Gastroesophageal sphincter (tissue), 4 donors: ENCODE measurements at places on chromosomes 3 and 15. TPM values are rescaled to one million over a fixed set of nuclear protein-coding genes. Genes with fewer than 3 reads are reported as not detected.

Gene CTXND1
- 0.85 TPM for total RNA-seq

DNA sequence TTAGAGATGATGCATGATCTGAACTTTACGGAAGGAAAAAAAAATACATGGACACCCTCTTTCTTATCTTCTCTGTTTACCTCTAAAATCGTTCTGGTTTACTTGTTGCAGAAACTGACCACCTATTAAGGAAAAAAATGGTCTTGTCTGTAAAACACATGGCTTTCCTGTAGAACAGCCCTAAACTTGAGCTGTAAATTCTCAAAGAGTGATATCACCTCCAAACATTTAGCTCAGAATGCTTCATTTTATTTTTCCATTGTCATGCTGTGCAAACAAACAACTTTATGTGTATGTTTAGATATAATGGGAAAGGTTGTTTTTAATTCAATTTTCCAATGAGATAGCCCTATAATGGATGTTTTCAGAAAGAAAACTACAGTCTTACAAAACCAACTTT, 237.4 kb upstream of the NR2F2 start:
- H3K4me1 ChIP-seq, result peaks cover 15% of the 10 kb centered on the region
- no peaks in the 10 kb centered on the region for H3K36me3 ChIP-seq
- no peak overlapping the region for H3K27ac ChIP-seq
- H3K27me3 ChIP-seq, result no peaks in the 10 kb centered on the region
- no peak overlapping the region for H3K4me3 ChIP-seq

DNA sequence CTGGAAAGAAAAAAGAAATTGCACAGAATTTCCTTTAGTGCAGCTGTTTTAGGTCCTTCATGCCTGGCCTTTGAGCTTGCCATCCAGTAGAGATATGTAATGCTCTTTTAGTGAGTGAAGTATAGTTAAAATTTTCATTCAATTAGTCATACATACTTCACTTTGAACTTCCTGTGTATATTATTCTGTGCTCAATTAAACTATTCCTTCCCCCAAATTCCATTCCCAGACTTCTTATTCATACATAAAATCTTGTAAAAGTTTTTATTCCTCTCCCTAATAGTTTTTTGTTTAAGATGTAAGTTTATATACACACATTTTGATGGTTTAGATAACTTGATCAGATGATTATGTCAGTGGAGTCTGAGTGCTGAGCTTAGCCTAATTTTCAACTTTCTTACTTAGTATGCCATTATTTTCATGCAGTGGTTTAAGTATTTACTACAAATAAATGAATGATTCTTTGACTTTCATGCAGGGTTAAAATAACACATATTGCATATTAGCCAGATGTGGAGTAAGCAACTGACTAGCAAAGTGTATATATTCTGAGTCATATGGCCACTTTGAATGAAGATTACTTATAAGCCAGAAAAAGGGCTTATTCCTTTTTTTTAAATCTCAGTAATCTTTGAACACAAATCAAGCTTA, 42.5 kb upstream of the ABHD10 start:
- no peak for ATAC-seq
- H3K27me3 ChIP-seq, result no peaks in the 10 kb centered on the region
- H3K27ac ChIP-seq, result no peak overlapping the region

- H3K36me3 ChIP-seq, result no peaks in the 10 kb centered on the region
- no peaks in the 10 kb centered on the region for H3K4me1 ChIP-seq
- ATAC-seq, result no peak
- no peaks in the 10 kb centered on the region for H3K27me3 ChIP-seq
Observed at GRCh38 chr15:36334059-36334458, 245.4 kb upstream of the CDIN1 start.

DNA sequence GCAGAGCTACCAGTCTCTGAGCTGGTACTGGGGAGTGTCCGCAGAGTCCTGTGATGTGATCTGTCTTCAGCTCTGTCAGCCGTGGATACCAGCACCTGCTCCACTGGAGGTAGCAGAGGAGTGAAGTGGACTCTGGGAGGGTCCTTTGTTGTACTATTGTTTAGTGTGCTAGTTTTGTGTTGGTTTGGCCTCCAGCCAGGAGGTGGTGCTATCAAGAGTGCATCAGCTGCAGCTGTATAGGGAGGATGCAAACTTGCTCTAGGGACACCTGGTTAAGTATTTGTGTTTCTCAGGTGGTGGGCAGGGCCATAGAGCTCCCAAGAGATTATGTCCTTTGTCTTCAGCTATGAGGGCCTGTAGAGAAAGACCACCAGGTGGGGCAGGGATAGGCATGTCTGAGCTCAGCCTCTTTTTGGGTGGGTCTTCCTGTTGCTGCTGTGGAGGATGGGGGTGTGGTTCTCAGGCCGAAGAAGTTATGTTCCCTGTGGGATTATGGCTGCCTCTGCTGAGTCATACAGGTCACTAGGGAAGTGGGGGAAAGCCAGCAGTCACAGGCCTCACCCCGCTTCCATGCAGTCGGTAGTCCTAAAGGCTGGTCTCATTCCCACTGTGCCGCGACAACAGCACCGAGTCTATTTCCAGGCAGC, 443.2 kb upstream of the TBL1XR1 start:
- H3K4me1 ChIP-seq, result peaks cover 8% of the 10 kb centered on the region
- H3K4me3 ChIP-seq, result no peak overlapping the region
- H3K36me3 ChIP-seq, result no peaks in the 10 kb centered on the region
- ATAC-seq, result no peak
- no peak overlapping the region for H3K27ac ChIP-seq

GRCh38 chr3:157921811-157922210, 184.4 kb downstream of the SHOX2 start:
- no peak for ATAC-seq
- no peak overlapping the region for H3K4me3 ChIP-seq
- H3K27me3 ChIP-seq, result no peaks in the 10 kb centered on the region
- no peak overlapping the region for H3K27ac ChIP-seq
- H3K4me1 ChIP-seq, result no peaks in the 10 kb centered on the region
- H3K36me3 ChIP-seq, result no peaks in the 10 kb centered on the region
